Coronary artery (tissue), 2 donors: ENCODE measurements at places on chromosomes 6 and 20.

- no peak for DNase-seq
Measured at GRCh38 chr6:170271771-170272314, 19.0 kb downstream of the DLL1 start.

DNA sequence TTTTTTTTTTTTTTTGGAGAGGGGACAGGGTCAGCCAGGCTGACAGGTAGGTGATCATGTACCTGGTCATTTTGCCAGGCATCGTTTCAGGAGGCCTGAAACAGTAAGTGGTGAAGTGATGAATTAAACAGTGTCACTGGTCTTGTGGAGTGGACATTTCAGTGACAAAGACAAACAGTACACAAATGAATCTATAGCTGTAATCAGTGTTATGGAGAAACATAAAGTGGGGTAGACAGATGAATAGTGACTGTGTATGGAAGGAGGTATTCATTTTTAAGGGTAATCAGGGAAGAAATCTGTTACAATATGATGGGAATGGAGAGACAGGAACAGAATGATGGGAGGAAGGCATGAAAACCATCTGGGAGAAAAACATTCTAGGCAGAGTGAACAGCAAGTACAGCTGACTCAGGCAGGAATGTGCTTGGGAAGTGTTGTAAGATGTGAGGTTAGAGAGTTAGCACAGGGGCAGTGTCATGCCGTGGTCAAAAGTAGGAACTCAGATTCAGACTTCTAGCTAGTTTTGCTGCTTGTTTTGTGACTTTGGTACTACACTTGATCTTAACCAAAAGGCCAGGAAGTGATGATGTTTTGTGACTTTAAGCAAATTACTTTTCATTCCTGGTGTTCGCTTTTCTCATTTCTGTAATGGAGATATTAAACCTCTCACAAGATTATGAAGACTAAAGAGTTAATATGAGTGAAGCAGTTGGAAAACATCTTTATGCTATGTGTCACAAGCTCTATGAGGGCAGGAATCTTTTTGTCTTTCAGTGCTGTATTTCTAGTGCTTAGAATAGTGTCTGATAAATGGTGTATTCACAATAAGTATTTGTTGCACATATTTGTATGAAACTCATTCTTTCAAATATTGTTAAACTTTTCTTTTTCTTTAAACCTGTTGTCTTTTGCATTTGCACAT, 43.4 kb downstream of the QKI start:
- DNase-seq = no peak

GRCh38 chr6:100665041-100665380, 200.3 kb upstream of the SIM1 start:
- DNase-seq = no peak

GRCh38 chr6:124234801-124235200, 431.1 kb downstream of the NKAIN2 start:
- DNase-seq = no peak

GRCh38 chr6:160388922-160389321, 40.7 kb downstream of the SLC22A3 start:
- no peak for DNase-seq
